ENCODE measurements at places on chromosomes 12 and 14.
A peak's percentile ranks its signal among the peaks of the same experiment; 100 is the strongest.

GRCh38 chr12:89345830-89346740 lies 6.2 kb downstream of the DUSP6 start:
- DNase-seq, result no peak

GRCh38 chr12:82800185-82800584 lies 113.5 kb downstream of the TMTC2 start:
- DNase-seq, result no peak

DNA sequence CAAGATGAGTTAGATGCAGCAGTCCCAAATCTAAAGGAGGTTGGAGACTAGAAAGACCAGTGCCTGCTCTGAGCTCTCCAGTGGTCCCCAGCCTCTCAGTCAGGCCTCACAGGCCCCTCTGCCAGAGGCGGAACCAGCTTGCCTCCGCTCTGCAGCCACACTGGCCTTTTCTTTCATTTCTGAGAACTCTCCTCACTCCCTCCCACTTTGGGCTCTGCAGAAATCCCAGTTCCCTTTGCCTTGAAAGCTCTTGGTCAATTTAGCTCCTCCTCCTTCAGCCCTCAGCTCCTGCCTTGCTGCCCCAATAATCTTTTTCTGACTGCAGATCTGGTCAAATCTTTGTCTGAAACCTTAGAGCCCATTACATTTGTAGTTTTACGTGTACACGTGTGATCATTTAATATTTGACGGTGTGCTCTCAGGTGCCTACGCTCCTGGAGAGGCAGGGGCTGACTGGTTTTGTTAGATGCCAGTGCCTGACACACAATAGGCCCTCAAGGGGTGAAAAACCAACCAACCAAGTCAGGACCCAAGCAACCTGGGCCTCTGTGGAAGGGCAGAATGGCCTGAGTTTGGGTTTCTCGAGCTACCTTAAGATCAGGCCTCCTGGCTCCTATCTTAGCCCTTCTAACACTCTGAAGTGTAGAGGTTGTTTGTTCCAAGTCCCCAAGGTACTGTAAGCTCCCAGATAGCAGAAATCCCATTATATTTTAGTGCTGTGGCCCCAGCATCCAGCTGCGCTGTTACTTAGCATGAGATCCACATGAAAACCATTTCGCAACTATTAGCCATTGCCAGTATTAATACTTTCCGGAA lies 1.1 kb upstream of the NUDT4 start:
- DNase-seq, result no peak

DNA sequence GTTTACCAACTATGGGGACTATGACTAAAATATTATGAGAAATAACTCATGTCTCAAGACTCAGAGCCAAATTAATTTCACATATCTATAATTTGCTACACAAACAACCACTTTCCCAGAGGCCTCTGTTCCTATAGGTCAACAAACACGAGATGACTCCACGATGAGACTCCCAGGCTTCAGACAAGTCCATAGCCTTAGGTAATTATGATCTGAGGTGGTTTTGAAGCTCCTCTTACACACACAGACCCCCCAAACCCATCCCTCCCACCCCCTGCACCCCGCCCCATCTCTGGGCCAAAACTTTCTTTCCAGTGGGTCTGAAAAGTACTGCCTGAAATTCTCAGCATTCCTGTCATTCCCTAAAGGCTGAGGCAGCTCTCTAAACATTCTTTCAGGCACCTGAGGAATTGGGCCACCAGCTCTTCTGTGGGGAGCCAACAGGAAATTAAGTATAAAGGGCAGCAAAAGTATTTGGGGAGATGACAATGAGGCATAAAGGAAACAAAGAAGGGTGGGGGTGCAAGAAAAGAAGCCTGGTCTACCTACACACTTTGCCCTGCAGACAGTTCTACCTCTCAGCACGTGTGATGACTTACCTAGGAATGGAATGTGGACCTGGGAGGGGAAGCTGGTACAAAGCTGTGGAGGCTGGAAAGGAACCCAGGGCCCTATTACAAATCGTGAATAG lies 143.6 kb downstream of the PAWR start:
- peak; percentile 29 for DNase-seq

GRCh38 chr12:24222968-24223367 lies 273.5 kb upstream of the SOX5 start:
- DNase-seq, result no peak

DNA sequence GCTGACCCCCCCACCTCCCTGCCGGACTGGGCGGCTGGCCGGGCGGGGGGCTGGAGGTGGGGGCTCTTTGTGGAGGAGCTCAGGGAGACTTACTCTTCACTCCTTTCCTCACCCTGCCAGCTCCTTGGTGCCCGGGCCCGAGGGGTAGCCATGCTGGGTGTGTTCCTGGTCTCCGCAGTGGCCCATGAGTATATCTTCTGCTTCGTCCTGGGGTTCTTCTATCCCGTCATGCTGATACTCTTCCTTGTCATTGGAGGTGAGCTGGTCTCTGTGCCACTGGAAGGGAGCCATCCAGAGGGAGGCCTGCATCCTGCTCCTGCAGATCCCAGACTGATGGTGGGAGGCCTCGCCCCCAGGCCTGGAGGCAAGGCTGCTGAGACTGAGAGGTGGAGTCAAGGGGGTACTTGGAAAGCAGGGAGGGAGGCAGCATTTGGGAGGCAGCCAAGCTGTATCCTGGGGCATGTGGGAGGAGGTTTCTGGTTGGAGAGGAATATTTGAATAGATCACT lies 19.7 kb downstream of the SOAT2 start:
- peak; percentile 15 for DNase-seq

- no peak for DNase-seq
Observed at GRCh38 chr12:103442182-103442555, 53.6 kb downstream of the C12orf42 start.

DNA sequence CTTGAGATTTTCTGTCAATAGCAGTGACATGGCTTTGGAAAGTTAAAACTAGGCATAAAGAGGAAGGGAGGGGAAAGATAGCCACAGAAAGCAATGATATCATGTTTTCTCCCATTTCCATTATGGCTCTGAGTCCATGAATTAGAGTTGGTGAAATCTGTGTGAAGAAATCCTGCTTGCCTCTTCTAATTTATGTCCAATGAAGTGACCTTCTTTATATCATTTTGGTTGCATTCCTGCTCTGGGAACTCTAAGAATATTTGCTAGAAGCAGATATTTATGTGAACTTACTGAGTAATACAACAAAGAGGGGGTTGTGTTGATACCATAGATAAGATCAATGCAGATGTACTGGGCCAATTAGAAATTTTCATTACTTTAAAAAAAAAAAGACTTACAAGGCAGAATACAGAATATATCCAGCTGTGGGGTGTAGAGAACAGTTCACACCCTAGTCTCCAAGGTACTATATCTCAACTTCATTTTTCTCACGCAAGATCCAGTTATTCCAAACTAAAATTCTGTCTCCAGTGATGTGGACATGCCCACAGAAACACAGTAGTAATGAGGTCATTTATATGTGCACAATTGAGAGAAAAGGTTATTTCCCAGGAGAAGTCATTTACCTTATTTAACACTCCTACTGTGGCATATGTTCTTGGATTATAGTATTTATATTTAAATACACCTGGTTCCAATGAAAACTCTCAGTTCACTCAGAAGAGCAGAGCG lies 51.5 kb upstream of the KCNJ8 start:
- no peak for DNase-seq

DNA sequence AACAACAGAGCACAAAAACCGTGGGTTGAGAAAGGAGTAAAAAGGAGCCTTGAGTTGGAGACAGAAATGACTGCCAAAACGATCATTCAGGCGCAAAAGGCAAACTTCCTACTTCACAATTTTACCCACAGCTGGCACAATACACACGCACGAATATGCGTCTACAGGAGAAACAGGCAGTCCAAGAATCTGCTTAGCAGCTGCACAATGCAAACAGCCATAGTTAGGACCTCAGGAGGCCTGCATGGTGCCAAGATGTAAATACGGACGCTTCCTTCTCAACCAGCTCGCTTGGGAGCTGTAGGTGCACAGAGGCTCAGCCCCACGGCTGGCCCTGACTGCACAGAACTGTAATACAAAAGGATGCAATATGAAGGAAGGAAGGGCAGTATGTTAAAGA lies 250.1 kb upstream of the CAND1 start:
- no peak for DNase-seq

DNA sequence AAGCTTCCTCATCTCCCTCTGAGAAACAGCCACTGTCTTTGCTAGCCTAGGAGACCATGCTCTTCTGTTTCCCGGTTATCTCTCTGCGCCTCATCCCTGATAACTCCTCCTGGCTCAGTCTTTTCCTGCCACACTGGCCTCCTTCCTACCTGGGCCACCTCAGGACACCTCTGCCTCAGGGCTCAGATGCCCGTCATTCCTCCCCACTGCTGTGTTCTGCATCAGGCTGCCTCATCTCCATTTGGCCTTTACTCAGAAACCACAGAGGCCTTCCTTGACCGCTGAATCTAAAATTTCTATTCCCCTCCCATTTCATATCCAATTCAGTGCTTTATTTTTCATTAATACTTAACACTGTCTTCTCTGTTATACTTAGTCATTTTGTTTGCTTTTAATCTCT lies 311.0 kb upstream of the RGS6 start:
- no peak for DNase-seq

DNA sequence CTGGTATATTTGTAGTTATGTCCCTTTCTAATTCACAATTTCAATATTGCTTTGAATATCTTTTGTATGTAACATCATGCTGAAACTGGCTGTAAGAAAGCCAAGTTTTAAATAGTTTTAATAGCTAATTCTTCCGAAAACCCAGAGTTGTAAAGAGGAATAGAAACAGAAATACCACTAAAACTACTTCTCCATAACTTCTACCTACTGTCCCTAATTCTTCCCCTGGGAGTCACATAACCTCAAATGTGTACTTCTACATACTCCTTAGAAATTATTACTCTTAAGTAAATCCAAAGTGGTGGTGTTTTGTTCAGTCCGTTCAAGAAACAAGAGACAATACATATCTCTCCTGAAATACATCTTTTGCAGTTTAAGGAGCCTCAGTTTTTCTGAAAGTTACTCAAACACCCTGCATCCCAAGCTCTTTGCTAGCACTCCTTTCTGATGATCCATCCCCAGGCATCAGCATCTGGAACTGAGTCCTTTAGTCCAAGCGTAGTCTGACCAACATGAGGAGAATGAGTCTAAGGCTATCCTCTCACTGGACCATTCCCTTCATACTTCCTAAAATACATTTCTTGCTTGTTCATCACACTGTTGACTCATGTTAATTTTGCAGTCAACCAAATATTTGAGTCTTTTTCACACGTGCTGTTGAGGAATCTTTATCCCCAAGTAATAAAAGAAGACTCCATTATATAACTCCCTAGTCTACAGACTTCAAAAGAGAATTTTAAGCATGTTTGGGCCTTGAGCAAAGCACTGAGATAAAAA lies 214.3 kb upstream of the NUDT4 start:
- DNase-seq, result no peak

DNA sequence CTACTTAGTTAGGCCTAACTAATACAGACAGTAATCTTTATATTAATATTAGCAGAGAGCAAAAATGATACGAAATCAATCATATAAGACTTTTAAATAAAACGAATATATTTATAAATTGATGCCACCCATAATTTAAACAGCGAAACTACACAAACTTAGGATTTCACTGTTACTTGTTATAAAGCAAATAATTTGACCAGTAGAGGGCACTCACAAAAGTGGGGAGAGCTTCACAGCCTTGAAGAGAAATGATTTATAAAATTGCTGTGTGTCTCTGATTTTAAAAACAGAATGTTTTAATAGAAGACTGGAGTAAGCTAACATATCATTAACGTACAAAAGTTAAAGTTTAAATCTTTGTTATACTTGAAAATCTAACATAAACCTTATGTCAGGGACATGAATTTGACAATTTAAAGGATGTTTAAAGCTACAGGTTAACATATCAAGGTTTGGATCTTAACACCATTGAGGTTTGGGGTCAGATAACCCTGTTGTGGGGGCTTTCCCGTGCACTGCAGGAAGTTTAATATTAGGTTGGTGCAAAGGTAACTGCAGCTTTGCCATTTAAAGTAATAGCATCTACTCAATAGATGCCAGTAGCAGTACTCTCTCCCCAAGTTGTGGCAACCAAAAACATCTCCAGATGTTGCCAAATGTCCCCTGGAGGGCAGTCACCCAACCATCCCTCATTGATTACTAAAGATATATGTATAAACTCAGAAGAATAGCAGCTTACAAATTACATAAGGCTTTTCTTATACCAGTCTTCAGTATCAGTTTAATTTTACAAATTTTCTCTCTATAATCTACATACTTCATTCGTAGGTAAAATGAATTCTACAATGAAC lies 9.3 kb downstream of the KRAS start:
- no peak for DNase-seq

- DNase-seq, result no peak
Observed at GRCh38 chr12:122460061-122460460, 37.6 kb upstream of the CLIP1 start.

DNA sequence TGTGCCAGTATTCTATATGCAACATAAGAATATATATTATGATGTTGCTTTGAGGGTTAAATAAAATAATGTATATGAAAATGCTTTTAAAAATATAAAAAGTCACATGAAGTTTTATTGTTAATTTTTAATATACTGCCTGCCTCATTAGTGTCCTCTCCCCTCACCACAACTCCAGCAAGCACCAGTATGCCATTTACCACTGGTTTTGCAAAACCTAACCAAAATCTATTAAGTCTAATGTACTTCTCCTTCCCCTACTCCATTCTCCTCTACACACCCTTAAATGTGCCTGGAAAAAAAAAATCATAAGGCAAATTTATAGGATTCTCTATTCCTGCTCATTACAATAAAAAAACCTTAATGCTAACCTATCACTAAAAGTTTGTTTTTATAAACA lies 24.0 kb upstream of the GNG2 start:
- DNase-seq, result no peak

GRCh38 chr14:21991130-21991529 lies 317.5 kb upstream of the OR4E1 start:
- no peak for DNase-seq

DNA sequence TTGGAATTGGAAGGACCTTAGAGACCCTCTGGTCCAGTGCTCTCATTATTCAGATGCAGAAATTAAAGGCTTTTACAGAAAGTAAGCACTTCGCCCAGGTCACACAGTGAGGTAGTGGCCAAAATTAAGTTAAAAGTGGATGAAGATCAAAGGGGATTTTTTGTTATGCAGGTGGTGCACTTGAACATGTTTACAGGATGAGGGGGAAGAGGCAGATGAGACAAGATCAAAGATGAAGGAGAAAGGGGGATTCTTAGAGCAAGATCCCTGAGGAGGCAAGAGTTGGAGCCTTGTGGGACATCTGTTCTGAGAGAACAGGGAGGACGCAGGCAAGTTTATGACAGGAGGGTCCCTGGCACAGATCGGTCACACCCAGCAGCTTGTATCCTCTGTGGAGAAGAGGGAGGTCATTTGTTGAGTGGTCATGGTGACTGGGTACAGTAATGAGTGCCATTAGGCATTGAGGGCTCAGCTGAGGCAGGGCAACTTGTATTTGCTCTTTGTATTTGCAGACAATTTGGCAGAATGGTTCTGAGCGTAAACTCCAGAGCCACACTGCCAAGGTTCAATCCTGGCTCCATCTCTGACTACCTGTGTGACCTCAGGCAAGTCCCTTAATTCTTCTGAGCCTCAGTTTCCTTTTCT lies 84.0 kb downstream of the BORCS5 start:
- no peak for DNase-seq

- DNase-seq, result no peak
Observed at GRCh38 chr14:80982711-80983110, 27.3 kb downstream of the TSHR start.

Measured in 8988T (cell line).